Esophagus squamous epithelium (tissue), 5 donors: ENCODE measurements at places on chromosomes 7 and 10.

DNA sequence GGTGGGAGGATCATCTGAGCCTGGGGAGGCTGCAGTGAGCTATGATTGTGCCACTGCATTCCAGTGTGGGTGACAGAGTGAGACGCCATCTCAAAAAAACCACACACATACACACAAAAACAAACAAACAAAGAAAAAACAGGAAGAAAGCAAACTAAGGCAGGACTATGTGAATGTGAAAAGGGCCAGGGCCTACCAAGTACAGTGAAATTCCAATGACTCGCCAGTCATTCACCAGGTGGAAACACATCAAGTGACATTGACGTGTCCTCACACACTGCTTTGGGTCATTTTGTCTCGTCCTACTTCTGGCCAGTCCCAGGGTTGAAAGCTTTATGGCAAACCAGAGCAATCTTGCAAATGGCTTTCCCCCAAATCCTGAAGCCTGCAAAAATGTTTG lies 79.9 kb downstream of the HIP1 start:
- DNase-seq = no peak

GRCh38 chr7:22051886-22052673 lies 106.4 kb upstream of the CDCA7L start:
- DNase-seq = no peak

DNA sequence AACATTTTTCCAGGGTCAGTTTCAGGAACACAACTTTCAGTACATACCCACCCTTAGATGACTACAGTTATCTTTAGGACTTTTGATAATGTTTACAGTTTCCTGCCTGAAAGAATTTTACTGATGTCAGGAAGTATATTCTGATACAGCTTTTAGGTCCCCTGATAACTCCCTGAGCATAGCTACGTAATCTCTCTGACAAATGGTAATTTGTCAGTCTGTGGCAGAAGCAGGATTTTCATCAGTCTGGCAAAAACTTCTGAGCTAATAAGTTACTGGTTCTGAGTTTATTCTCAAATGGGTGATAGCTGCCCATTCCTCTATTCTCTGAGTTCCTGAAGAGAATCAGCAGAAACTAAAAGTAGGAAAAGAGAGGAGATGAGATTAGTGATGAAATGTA lies 270.1 kb upstream of the MTPN start:
- DNase-seq = no peak

- DNase-seq = no peak
Measured at GRCh38 chr10:1420661-1421362, 316.5 kb downstream of the ADARB2 start.

GRCh38 chr7:20509892-20510572 lies 105.4 kb upstream of the ABCB5 start:
- no peak for DNase-seq

DNA sequence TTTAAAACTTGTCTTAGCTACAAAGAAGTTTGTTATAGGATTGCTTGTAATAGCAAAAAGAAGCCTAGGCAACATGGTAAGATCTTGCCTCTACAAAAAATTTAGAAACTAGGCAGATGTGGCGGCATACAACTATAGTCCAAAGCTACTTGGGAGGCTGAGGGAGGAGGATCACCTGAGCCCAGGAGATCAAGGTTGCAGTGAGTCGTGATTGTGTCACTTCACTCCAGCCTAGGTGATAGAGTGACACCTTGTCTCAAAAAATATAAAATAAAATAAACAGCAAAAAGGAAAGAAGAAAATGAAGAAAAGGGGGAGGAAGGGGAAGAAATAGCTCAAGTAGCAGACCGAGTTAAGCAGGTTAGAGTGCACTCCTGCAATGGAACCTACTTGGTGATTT lies 47.0 kb upstream of the MPP7 start:
- no peak for DNase-seq

DNA sequence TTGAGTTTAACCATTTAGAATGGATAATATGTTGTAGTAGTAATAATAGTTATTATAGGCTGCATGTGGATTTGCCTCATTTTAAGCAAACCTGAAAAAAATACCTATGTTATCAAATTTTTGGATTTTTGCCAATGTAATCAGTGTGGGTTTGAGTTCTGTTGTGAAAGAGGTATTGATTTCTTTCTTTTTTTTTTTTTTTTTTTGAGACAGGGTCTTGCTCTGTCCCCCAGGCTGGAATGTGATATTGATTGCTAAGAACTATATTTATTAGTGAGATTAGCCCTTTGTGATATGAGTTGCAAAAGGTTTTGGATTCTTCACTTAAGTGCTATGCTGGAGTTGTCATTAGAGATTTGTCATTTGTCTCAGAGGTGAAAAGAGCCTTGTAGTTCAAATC lies 124.4 kb downstream of the ST7 start:
- no peak for DNase-seq

DNA sequence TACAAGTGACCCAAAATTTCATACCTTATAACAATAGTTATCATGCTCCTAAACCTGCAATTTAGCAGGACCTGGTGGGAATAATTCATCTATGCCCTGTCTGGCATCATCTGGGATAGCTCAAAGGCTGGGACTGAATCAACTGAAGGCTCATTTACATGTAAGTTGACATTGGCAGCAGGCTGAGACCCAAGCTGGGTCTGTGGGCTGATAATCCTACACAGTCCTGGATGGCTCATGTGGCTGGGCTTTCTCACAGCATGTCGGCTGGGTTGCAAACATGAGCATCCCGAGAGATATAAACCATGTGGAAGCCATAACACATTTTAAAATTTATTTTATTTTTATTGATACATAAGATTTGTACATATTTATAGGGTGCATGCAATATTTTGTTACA lies 19.5 kb upstream of the ABCB5 start:
- no peak for DNase-seq

DNA sequence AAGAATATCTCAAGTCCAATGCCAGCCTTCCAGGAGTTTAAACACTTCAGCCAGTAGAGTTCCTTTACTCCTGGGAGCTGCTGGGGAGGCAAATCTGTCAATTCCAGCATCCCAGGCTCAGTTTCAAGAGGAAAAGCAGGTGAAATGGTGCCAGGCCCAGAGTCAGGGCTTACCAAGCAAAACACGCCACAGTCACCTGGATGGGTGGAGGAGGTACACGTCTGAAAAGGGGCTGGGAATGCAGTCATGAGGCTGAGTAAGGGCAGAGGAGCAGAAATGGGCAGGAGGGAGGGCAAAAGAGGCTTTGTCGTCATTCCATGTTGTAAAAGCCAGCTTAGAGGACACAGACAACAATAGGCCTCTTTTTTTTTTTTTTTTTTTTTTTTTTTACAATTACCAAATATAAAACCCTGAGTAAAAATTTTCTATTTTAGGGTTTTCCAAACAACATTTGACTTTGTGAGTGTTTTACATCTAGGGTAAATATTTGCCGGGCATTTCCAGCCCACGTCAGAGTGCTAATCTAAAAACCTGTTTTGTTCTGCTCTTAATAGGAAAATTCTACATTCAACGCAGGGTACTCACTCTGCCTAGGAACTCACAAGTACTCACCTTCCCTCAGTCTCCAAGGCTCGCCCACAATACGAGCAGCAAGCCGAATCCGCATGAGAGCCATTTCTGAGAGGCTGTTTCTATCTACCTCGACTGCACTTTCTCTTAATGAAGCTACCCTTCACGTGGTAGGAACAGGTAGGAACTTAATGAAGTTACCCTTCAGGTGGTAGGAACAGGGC lies 21.2 kb downstream of the GFRA1 start:
- DNase-seq = no peak

GRCh38 chr10:126854726-126855495 lies 50.3 kb upstream of the DOCK1 start:
- no peak for DNase-seq

GRCh38 chr10:48199580-48200377 lies 74.7 kb downstream of the FRMPD2 start:
- DNase-seq = no peak

GRCh38 chr10:123398180-123398591 lies 244.0 kb downstream of the BUB3 start:
- DNase-seq = no peak

DNA sequence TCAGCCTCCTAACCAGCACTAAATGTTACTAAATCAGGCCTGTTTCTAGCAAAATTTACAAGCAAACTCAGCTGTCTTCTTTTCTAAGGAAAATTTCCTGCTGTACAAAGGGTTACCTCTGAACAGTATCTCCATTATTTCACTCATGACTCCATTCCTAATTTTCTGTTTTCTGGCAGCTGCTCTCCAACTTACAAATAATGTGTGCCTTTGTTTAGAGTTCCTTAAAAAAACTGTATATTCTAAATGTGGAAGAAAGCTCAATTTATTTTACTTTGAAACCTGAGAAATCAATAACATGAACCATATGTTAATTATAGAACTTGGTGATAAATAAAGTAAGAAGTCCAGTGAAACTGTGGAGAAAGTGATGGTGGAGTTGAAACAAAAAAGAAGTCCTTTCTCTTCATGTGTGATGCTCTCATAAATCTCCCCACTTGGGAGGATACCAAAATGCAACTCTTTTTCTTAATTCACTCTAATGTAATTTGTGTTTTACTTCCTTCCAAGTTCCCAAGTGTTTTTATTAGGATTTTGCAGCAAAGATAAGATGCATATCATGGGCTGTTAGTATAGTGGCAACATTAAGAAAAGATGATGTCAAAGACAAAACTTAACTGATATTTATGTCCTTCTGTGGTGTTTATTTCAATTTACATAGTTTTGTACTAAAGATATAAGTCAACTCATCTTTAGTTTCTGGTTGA lies 74.8 kb downstream of the CDK6 start:
- no peak for DNase-seq

DNA sequence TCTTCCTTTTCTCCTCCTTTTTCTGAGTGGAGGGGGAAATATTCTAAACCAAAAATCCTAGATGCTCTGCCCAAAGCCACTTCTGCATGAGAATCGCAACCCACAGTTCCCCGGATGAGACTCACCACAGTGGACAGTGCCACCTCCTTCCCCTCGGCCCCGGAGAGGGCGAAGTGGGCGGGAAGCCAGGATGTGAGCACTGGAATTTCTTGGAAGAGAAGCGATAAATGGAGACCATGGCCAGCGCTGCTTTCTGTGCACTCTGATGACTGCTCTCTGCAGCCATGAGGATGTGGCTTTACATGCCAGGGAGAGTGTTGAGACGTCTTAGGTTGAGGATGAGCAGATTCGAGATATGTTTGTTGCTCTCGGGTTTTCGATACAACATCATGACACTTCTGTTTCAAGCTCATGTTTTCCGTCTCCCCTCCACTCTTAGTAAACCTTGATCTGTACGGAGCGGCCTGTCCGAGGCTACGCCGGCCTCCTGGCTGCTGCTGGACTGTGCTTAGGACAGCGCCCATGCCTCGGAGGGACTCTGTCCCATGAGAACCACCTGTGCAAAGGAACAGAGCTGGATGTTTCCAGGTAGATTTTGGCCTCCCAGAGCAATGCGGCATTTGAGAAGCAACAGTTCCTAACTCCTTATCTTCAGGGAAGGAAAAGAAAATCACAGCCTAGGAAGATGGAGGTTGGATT lies 414.6 kb upstream of the FOXK1 start:
- DNase-seq = no peak

- no peak for DNase-seq
Measured at GRCh38 chr10:79941585-79942210, 7.2 kb downstream of the SFTPD start.

DNA sequence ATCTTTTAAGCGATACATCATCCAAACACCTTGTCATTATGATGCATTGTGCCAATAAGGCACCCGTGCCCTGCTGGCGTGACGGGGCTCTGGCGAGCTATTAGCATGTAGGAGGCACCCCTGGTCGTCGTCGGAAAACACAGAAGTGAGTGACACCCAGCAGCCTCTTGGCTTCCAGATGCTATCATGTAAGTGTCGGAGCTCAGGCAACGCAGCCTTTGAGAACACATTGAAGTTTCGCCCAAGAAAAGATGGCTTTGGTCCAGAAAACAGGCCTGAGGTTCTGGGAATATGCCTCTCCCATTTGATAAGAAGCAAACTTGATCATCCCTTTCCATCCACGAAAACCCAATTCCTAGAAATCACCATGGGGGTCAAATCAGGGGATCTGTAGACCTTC lies 555.3 kb downstream of the GALNT17 start:
- DNase-seq = no peak

DNA sequence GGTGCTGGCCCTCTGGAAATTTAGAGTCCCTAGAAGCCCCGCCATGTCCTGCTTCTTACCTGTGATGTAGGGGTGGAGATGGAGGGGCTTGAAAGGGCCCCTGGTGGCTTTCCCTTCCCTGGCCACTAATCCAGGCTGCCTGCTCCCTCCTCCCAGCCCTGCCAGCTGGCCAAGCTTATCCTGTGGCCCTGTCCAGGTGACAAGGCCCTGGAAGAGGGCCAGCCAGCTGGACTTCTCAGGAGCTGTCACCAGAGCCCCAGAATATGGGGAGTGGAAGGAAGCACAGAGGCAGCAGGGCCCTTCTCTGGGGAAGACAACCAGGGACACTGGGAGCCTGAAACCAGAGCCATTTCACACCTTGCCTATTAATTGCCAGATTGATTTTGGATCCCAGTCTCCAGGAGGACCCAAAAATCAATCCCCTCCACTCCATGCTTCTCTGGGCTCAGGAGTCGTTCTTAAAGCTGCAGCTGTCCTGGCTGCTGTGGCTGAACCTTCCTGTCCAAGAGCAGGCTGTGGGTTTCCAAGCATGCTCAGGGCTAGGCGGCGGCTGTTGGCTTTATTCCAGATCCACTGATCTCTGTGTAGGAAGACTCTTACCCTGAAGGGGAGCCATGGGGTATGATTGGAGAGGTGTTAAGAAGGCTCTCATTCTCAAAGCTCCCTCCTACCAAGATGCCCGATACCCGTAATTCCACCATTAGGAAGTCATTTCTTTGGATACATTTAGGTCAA lies 52.6 kb upstream of the PCBD1 start:
- no peak for DNase-seq

- DNase-seq = no peak
Measured at GRCh38 chr10:33006342-33006887, 48.4 kb upstream of the ITGB1 start.

GRCh38 chr7:117478836-117479224 lies 995 bp upstream of the CFTR start:
- DNase-seq = no peak
